ENCODE measurements at places on chromosomes 1 and 21. TPM values are rescaled to one million over a fixed set of nuclear protein-coding genes. Genes with fewer than 3 reads are reported as not detected.

DNA sequence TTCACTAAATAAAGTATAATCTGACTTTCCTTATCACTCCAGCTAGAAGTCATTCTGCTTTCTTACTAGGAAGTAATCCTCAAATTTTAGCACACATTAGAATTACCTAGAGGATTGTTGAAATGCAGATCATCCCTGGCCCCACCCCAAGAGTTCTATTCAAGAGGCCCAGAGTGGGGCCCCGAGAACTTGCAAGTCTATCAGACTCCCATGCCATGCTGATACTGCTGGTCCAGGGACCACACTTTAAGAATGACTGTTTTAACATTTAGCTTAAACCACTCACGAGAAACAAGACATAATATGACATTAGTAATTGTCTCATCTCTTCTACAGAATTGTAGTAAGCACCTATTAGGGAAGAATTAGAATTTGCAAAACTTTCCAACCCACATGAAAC, 7.7 kb upstream of the SYNJ1 start:
- no peak for DNase-seq

Gene FASLG
- not detected for total RNA-seq

GRCh38 chr1:62800825-62801306, 16.9 kb downstream of the ATG4C start:
- peak; percentile 7 for DNase-seq

- DNase-seq, result peak; percentile 7
These were observed 382.3 kb upstream of the ZRANB2 start for GRCh38 chr1:71463144-71463543.

DNA sequence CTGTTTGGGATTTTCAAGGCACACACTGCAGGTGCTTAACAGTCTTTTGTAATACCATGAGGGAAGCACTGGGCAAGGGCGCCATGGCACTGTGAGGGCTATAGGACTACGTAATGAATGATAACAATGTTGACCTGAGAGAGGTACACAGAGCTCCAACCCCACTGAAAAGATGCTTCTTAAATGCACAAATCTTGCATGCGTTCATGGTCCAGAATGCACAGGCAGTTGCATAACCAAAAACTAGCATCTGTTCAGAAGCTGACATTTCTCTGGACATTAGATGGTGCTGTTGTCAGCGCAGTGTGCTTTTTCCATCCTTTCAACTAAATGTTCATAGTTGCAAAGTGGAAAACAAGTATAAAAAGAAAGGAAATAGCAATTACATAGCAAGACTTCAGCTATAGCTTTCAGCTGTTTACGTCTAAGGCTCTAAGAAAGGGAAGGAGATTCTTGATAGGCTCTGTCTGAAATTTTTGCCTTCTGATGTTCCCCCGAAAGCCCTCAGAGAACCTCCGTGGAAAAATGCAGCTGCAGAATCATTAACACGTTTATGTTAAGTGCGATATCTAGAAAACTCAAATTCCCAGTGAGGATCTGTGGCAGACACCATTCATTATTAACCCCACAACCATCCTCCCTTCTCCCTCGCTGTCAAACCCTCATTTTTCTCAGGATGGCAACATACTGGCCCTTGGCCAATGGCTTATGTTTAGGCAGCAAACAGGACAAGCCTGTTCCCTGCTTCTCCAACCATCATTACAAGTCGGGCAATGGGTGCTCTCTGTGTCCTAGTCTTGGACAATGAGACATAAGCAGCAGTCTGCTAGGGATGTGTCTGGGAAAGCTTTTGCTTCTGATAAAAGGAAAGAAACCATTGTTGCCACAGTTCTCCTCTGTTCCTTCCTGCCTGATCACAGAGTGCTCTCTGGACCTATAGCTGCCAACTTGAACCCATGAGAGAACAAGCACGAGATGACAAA, 8.2 kb upstream of the TARBP1 start:
- DNase-seq, result peak; percentile 71

Gene CD84
- not detected for total RNA-seq

Gene TRIM46
- 5.9 TPM for total RNA-seq

- DNase-seq, result peak; percentile 4
These were observed 119.9 kb downstream of the ACBD6 start for GRCh38 chr1:180382326-180383115.

- peak; percentile 25 for DNase-seq
These were observed 88.5 kb upstream of the AJAP1 start for GRCh38 chr1:4565801-4566449.

DNA sequence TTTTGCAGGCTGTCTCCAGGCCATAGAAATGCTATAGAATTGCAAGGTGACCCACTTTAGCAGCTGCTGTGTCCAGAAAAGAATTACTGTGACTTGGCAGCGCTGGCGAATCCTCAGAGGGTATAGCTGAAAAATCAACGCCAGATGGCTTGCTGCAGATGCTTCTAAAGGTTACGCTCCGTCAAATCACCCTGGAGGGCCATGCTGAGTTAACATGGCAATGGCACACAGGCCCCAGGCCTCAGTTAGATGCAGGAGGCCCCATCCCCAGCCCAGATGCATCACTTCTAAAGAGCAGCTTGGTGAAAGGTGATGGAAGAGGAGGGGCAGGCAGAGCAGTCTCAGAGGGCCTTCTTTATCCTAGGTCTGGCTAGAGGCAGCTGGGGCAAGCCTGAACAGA, 18.0 kb downstream of the KIAA1614 start:
- DNase-seq, result no peak

All from renal cortical epithelial cell (primary cell).